Chondrocyte (in vitro differentiated cells): ENCODE measurements at places on chromosomes 4 and X.

DNA sequence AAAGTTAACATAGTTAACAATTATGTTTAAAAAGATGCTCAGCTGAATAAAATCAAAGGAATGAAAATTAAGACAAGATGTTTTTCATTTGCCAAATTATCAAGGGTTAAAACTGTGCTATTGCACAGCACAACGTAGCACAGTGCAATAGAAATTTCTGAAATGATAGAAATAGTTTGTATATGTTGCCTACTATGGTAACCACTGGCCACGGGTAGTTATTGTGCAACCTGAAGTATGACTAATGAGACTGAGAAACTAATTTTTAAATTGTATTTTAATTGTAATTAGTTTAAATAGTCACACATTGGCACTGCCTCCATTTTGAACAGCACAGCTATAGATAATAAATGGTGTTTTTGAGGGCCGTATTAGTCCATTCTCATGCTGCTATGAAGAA, 343.1 kb upstream of the FAM241A start:
- DNase-seq = no peak
- H3K4me3 ChIP-seq = no peak overlapping the region
- no peaks in the 10 kb centered on the region for H3K36me3 ChIP-seq
- H3K27ac ChIP-seq = no peak overlapping the region
- peaks cover 13% of the 10 kb centered on the region for H3K27me3 ChIP-seq

- H3K27me3 ChIP-seq = no peaks in the 10 kb centered on the region
- DNase-seq = no peak
- peaks cover 4% of the 10 kb centered on the region for H3K4me1 ChIP-seq
- H3K36me3 ChIP-seq = peaks cover 9% of the 10 kb centered on the region
- H3K27ac ChIP-seq = no peak overlapping the region
Observed at GRCh38 chr4:26723216-26723615, 137.4 kb upstream of the STIM2 start.

- no peaks in the 10 kb centered on the region for H3K36me3 ChIP-seq
- H3K4me1 ChIP-seq = no peaks in the 10 kb centered on the region
- H3K4me3 ChIP-seq = no peak overlapping the region
- H3K27me3 ChIP-seq = peaks cover 2% of the 10 kb centered on the region
Observed at GRCh38 chr4:148923881-148924280, 481.7 kb upstream of the NR3C2 start.

- no peak for DNase-seq
- H3K4me1 ChIP-seq = peaks cover 12% of the 10 kb centered on the region
- H3K36me3 ChIP-seq = no peaks in the 10 kb centered on the region
- H3K4me3 ChIP-seq = no peak overlapping the region
Observed at GRCh38 chr4:106039796-106040195, 144.5 kb downstream of the NPNT start.

DNA sequence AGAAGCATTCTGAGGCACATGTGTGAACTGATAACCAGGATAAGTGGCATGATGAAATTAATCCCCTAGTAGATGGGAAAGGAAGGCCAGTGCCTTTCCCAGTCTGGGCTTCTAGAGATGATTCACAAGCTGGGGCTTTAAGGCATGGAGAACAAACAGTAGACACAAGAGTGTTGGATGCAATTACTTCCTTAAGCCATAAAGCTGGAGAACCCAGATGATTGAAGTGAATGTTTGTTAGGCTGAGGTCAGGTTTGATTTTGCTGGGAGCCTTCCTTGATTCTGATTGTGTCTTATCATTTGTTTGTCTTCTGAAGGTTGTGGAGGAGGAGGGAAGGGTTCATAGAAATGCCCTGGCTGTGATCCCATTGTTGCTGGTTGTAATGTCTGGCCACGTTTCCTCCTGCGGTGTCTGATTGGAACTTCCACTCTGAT, 125.2 kb downstream of the NHS start:
- peaks cover 11% of the 10 kb centered on the region for H3K4me1 ChIP-seq
- peaks cover 5% of the 10 kb centered on the region for H3K27me3 ChIP-seq
- no peak overlapping the region for H3K4me3 ChIP-seq
- H3K27ac ChIP-seq = no peak overlapping the region
- DNase-seq = no peak

GRCh38 chr4:71126719-71127118, 133.3 kb downstream of the DCK start:
- H3K4me3 ChIP-seq = no peak overlapping the region
- no peak for DNase-seq
- H3K4me1 ChIP-seq = peaks cover 7% of the 10 kb centered on the region
- no peak overlapping the region for H3K27ac ChIP-seq
- H3K36me3 ChIP-seq = no peaks in the 10 kb centered on the region
- H3K27me3 ChIP-seq = peaks cover 29% of the 10 kb centered on the region

GRCh38 chr4:159298502-159298901, 195.6 kb downstream of the RAPGEF2 start:
- H3K36me3 ChIP-seq = no peaks in the 10 kb centered on the region
- H3K27me3 ChIP-seq = no peaks in the 10 kb centered on the region
- peak overlapping the region; percentile 47 for H3K4me3 ChIP-seq
- no peak for DNase-seq
- H3K4me1 ChIP-seq = peaks cover 45% of the 10 kb centered on the region
- peak overlapping the region; percentile 83 for H3K27ac ChIP-seq

DNA sequence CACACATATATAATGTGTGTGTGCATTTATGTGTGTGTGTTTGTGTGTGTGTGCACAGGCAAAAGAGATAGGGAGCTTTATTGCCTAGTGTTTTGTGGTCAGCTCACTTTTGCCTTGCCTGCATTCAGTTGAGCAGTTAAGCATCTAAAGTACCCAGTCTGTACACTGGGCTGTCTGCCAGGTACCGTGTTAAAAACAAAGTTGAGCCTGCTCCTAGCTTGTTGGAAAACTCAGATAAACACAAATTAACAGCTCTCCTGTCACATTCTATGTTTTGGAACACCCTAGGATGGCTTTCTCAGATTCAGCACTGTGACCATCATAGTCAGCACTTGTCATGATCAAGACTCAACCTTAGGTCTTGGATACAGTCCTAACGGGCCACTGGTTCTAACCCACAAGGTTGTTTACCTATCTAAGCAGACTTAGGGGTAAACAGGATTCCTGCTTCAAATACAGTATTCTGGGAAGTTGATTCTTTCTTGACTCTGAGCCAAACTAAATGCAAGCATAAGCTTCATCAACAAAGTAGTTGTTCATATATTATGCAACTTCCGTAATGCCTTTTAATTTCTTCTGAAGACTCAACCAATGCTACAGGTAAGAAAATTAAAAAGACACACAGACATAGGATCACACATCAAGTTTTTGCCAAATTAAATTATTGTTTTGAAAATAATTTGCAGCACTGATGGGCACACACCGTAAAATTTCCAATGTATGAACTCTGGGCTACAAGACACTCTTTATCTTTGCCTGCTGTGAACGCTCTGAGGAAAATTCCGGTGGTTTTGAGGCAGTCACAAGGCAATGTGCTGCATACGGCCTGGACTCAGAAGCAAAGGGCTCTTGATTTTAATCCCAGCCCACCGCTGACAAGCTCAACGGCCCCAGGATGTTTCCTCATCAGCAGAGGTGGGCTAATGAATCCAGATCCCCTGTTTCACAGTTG, 11.3 kb upstream of the CD99 start:
- no peaks in the 10 kb centered on the region for H3K27me3 ChIP-seq
- no peak overlapping the region for H3K27ac ChIP-seq
- no peak overlapping the region for H3K4me3 ChIP-seq
- H3K4me1 ChIP-seq = peaks cover 28% of the 10 kb centered on the region
- no peak for DNase-seq
- H3K36me3 ChIP-seq = no peaks in the 10 kb centered on the region

GRCh38 chrX:149282909-149283308, 222.2 kb downstream of the IDS start:
- no peaks in the 10 kb centered on the region for H3K27me3 ChIP-seq
- no peak for DNase-seq
- H3K27ac ChIP-seq = no peak overlapping the region
- H3K4me1 ChIP-seq = peaks cover 6% of the 10 kb centered on the region
- H3K36me3 ChIP-seq = no peaks in the 10 kb centered on the region

DNA sequence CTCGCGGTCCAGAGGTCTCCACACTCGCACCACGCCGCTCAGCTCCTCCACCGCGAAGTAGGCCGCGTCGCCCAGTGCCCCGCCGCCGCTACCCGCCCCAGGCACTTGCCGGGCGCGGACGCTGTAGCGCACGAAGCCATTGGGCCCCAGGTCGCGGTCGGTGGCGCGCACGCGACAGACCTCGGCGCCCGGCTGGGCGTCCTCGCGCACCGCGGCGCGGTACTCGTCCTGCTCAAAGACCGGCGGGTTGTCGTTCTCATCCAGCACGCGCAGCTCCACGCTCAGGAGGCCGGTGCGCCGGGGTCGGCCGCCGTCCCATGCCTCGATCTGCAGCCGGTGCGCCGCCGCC, 1.4 kb downstream of the DCHS2 start:
- H3K4me3 ChIP-seq = peak overlapping the region; percentile 69
- DNase-seq = no peak
- H3K36me3 ChIP-seq = peaks cover 2% of the 10 kb centered on the region
- no peak overlapping the region for H3K27ac ChIP-seq
- H3K27me3 ChIP-seq = peaks cover 56% of the 10 kb centered on the region

DNA sequence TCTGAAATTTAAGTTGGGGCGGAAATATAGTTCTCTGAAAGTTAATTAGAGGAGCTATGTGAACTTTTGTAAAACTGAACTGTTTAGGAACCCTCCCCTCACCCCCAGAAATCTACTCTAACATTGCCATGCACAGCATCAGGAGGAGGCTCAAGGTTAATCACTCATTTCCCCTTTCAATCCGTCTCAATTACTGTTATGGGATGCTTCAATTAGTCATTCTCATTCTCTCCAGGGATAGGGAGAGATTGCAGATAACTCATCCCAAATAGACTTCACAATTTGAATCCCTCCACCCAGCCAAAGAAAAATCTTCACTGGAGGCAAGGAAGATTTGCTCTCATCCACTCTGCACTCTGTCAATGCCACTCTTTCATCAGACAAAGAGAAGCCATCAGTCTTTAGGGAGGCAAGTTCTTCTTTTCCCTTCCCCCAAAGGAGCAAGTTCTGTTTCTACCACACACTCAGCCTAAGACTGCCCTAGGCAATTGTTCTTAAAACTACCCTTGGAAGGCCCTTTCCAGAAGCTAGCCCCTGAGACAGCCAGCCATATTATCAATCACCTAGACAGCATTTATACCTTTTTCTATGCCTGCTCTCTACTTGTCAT, 140.4 kb downstream of the SLC10A7 start:
- H3K36me3 ChIP-seq = no peaks in the 10 kb centered on the region
- DNase-seq = no peak
- H3K4me3 ChIP-seq = no peak overlapping the region
- no peaks in the 10 kb centered on the region for H3K27me3 ChIP-seq
- H3K4me1 ChIP-seq = peaks cover 5% of the 10 kb centered on the region

GRCh38 chr4:183738081-183738673, 79.1 kb downstream of the TRAPPC11 start:
- H3K36me3 ChIP-seq = no peaks in the 10 kb centered on the region
- H3K4me3 ChIP-seq = no peak overlapping the region
- DNase-seq = no peak
- no peaks in the 10 kb centered on the region for H3K27me3 ChIP-seq
- no peak overlapping the region for H3K27ac ChIP-seq

DNA sequence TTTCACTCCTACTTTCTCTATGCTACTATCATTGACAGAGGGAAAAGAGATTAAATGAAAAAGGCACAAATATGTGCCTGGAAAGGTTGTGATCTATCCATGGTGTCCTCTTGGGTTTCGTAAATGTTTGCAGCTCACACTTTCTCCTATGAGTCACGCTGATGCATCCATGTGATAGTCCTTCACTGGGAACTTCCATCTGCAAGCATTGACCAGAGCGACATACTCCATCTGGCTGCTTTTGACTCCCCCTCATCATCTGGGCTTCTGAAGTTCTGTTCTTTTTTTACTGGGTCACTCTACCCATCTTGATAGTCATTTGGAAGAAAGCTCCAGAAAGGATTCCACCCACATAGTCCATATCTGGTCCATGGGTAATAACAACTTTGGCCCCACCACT, 84.7 kb upstream of the NDST3 start:
- no peak overlapping the region for H3K4me3 ChIP-seq
- DNase-seq = no peak
- H3K27me3 ChIP-seq = no peaks in the 10 kb centered on the region
- H3K27ac ChIP-seq = no peak overlapping the region
- peaks cover 5% of the 10 kb centered on the region for H3K36me3 ChIP-seq
- H3K4me1 ChIP-seq = no peaks in the 10 kb centered on the region

- peaks cover 7% of the 10 kb centered on the region for H3K4me1 ChIP-seq
- DNase-seq = no peak
- H3K4me3 ChIP-seq = no peak overlapping the region
- no peaks in the 10 kb centered on the region for H3K36me3 ChIP-seq
Observed at GRCh38 chrX:140822184-140822583, 112.6 kb downstream of the LINC00632 start.

GRCh38 chr4:57184378-57185029, 74.3 kb upstream of the IGFBP7 start:
- H3K4me1 ChIP-seq = no peaks in the 10 kb centered on the region
- DNase-seq = no peak
- H3K27ac ChIP-seq = no peak overlapping the region
- H3K4me3 ChIP-seq = no peak overlapping the region

- DNase-seq = no peak
- H3K27ac ChIP-seq = no peak overlapping the region
- H3K4me1 ChIP-seq = peaks cover 18% of the 10 kb centered on the region
- no peak overlapping the region for H3K4me3 ChIP-seq
- no peaks in the 10 kb centered on the region for H3K27me3 ChIP-seq
Observed at GRCh38 chrX:12967711-12968465, 7.0 kb upstream of the TMSB4X start.

DNA sequence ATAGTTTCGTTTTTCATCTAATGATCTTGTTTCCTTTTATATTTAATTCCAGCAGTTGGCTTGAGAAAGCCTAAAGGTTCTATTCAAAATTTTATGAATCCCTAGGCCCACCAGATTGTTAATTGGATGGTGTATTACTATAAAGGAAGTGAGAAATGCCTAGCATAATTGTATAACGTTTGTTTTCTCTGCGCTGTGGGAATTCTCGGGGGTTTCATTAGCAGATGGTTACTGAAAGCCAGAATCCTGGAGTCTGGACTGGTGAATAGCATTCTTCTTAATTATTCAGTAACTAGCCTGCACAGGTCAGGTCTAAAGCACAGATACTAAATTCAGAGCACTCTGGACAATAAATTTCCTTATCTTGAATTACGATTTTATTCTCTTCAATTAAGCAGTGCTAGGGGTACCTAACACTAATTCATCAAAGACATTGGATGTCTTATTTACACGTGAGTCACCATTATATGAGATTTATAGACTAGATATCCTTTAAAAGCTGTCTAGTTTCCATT, 459.4 kb downstream of the DTHD1 start:
- H3K27me3 ChIP-seq = peaks cover 1% of the 10 kb centered on the region
- no peak for DNase-seq
- H3K27ac ChIP-seq = no peak overlapping the region

GRCh38 chr4:120536884-120537283, 385.6 kb downstream of the PRDM5 start:
- no peaks in the 10 kb centered on the region for H3K36me3 ChIP-seq
- H3K4me3 ChIP-seq = no peak overlapping the region
- peaks cover 11% of the 10 kb centered on the region for H3K27me3 ChIP-seq
- no peaks in the 10 kb centered on the region for H3K4me1 ChIP-seq
